MM.1S (cell line): ENCODE measurements at places on chromosomes 4 and X.

DNA sequence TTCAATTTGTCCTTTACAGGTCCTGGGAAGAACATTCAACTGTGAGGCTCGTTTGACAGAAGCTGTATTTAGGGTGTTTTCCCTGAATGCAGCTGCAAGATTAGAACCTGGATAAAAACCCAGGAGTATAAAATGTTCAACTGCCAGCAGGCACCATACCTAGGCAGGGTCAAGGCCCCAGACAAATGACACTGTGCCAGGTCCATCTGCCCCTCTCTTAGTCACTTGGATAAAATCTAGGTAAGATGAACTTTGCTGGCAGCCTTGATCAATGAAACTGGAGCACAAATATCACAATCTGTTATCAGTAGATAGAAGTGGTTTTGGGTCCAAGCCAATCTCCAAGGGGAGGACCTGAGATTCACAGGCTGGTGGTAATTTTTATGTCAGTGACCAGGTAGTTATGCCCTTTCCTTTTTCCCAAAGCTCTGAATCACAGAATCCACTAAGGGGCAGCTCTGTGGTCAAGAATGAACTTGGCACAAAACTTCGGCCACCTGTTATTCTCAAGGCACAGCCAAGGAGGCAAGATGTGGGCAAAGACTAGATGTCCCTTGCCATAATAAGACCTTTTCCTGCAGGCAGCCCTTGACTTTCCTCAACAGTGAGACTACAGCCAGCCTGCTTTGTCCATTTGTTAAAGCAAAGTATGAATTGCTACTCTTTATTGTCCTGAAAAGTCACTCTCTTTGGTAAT lies 501.0 kb downstream of the PPARGC1A start:
- DNase-seq = no peak

DNA sequence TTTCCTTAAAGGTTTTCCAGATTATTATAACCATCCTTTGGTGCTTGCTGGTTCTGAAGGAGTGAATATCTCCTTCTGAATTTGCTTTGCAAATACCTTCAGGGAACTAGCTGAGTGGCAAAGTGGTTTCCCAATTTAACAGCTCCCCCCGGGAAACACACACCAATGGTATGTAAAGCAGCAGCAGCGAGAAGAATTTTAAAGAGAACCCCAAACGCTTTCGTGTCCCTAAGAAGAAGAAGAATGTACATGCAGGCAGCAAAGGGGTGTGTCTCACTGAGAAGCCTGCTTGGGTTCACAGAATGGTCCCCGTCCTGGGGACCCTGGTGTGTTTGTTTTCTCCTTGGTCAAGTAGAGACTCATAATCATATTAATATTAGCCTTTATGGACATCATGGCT lies 4.2 kb upstream of the AKAP17A start:
- DNase-seq = peak; percentile 13

- no peak for DNase-seq
These were observed 45.2 kb downstream of the FHDC1 start for GRCh38 chr4:152981278-152981677.

- no peak for DNase-seq
These were observed 24.0 kb downstream of the ARSJ start for GRCh38 chr4:113955411-113955810.

DNA sequence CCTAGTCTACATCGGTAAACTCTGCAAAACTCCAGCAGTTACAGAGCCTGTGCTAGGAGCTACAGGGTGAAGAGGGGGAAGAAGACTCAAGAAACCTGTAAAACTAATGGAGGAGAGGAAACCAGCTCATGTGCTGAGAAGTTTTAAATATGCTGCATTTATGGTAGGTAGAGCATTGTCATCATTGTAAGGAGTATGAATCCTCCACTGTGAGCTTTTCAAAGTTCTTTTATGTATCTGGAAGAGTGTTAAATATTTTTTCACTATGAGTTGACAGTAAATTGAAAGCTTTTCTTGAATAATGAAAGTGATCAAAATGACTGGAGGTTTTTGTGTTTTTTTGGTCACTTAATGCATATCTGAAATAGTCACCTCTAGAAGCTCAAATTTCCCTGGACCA lies 46.2 kb downstream of the SEPTIN11 start:
- no peak for DNase-seq

- no peak for DNase-seq
These were observed 3.0 kb upstream of the ATP1B4 start for GRCh38 chrX:120358737-120359456.

DNA sequence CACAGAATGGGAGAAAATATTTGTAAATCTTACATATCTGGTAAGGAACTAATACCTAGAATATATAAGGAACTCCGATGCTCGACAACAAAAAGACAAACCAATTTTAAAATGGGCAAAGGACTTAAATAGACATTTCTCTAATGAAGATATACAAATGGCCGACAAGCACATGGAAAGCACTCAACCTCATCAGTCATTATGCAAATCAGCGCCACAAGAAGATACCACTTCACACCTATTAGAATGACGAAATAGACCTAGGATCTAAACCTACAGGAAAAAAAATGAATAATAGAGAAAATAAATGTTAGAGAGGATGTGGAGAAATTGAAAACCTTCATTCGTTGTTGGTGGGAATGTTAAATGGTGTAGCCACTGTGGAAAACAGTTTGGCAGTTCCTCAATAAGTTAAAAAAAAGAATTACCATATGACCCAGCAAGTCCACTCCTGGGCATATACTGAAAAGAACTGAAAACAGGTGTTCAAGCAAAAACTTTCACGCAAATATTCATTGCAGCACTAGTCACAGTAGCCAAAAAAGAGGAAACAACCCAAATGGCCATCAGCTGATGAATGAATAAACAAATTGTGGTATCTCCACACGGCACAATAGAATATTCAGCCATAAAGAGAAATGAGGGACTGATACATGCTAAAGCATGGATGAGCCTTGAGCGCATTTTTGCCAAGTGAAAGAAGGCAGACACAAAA lies 57.3 kb upstream of the WDR19 start:
- DNase-seq = no peak
